Suprapubic skin (tissue), 4 donors: ENCODE measurements at places on chromosomes 11 and 22. TPM values are rescaled to one million over a fixed set of nuclear protein-coding genes. Genes with fewer than 3 reads are reported as not detected.
A peak's percentile ranks its signal among the peaks of the same experiment; 100 is the strongest.

GRCh38 chr11:44564670-44565210 is 723 bp upstream of the CD82 start:
- DNase-seq: peak; percentile 92
- H3K4me3 ChIP-seq: peak overlapping the region; percentile 60
- H3K36me3 ChIP-seq: no peaks in the 10 kb centered on the region

- no peaks in the 10 kb centered on the region for H3K27me3 ChIP-seq
- H3K27ac ChIP-seq: peak overlapping the region; percentile 86
- H3K4me1 ChIP-seq: peaks cover 33% of the 10 kb centered on the region
- no peak overlapping the region for H3K4me3 ChIP-seq
- no peaks in the 10 kb centered on the region for H3K36me3 ChIP-seq
Observed at GRCh38 chr11:126124231-126124661, 61.6 kb upstream of the CDON start.

DNA sequence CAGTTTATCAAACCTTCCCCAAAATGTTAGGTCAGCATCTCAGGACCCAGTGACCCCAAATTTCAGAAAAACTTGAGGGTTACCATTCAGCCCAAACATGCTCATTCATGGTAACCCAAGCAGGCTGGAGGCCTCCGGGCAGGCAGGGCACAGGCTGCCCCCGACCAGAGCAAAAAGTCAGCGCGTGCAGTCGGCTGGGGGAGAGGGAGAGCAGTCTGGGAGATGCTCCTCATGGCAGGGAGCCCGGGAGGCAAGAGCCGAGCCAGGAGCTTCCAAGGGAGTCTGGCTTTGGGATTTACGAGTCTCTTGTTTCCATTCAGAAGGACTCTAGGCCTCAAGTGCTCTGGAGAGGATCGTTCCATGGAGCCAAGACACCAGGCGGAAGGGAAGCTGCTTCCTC is 45.7 kb downstream of the RPUSD4 start:
- H3K27ac ChIP-seq: no peak overlapping the region
- DNase-seq: no peak
- H3K27me3 ChIP-seq: no peaks in the 10 kb centered on the region
- no peak overlapping the region for H3K4me3 ChIP-seq
- peaks cover 18% of the 10 kb centered on the region for H3K4me1 ChIP-seq

GRCh38 chr22:47130883-47131631 is 368.6 kb downstream of the TBC1D22A start:
- no peak overlapping the region for H3K4me3 ChIP-seq
- peaks cover 40% of the 10 kb centered on the region for H3K4me1 ChIP-seq
- no peaks in the 10 kb centered on the region for H3K36me3 ChIP-seq
- no peak for DNase-seq
- H3K27ac ChIP-seq: peak overlapping the region; percentile 69

DNA sequence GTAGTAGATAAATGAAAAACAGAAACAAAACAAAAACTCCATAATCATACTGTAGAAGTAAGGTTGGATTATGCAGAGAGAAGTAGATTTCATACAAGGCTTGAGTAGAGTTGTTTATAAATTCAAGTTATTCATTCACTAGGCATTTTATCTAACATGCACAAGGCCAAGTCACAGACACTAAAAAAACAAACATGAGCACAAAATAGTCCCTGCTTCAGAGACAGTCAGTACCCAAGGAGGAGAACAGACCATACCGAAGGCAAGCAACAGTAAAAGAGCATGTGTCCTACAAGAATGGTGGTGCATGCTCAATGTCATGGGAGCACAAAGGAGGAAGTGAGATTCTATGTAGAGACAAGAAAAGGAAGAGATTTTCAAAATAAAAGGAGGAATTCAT is 796.5 kb upstream of the LRRC4C start:
- H3K36me3 ChIP-seq: no peaks in the 10 kb centered on the region
- H3K4me3 ChIP-seq: no peak overlapping the region
- no peaks in the 10 kb centered on the region for H3K27me3 ChIP-seq
- no peaks in the 10 kb centered on the region for H3K4me1 ChIP-seq
- no peak for DNase-seq
- no peak overlapping the region for H3K27ac ChIP-seq

GRCh38 chr22:29152045-29152953 is 53.4 kb upstream of the EMID1 start:
- peak overlapping the region; percentile 15 for H3K4me3 ChIP-seq
- peaks cover 23% of the 10 kb centered on the region for H3K36me3 ChIP-seq
- peaks cover 29% of the 10 kb centered on the region for H3K4me1 ChIP-seq
- peak; percentile 50 for DNase-seq
- no peaks in the 10 kb centered on the region for H3K27me3 ChIP-seq
- H3K27ac ChIP-seq: peak overlapping the region; percentile 75

DNA sequence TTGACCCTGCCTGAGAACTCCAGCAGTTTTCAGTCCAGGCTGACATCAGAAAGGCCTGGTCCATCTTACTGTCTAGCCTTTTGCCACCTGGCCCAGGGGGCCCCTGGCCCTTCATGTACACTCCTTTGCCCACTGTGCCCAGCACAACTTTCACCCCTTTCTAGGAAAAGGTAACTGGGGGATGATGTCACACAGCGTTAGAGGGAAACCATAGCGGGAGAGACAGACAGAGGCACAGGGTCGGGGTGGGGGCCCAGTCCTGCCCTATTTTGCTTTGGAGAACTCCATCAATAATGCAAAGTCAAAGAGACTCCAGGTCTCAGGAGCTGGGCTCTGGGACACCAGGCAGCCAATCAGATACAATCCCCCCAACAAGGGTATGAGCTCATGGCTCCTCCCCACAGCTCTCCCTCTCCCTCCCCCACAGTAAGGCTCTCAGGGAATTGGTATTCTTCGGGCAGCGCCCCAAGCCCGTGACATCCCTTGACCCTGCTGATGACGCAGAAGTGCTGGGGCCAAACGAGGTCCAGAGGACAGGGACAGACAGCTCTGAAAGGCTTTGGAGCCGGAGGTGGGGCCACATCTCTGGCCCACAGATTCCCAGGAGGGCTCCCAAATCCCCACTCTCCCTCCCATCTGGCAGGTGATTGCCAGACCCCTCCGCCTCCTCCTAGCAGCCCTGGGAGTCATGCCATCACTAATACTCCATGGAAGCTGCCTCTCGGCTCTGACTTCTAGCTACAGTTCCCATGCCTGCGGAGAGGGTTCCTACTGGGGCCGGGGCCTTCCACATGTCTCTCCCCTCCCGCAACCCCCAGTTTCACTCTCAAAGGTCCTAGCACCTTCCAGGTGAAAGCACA is 5.9 kb downstream of the USP2 start:
- no peaks in the 10 kb centered on the region for H3K36me3 ChIP-seq
- H3K27me3 ChIP-seq: no peaks in the 10 kb centered on the region
- H3K27ac ChIP-seq: peak overlapping the region; percentile 52
- peaks cover 29% of the 10 kb centered on the region for H3K4me1 ChIP-seq

- no peaks in the 10 kb centered on the region for H3K36me3 ChIP-seq
- no peak for DNase-seq
- H3K4me1 ChIP-seq: peaks cover 13% of the 10 kb centered on the region
- peaks cover 32% of the 10 kb centered on the region for H3K27me3 ChIP-seq
- H3K27ac ChIP-seq: peak overlapping the region; percentile 16
Observed at GRCh38 chr11:122103726-122104125, 12.3 kb downstream of the BLID start.

- H3K4me3 ChIP-seq: no peak overlapping the region
- peaks cover 95% of the 10 kb centered on the region for H3K36me3 ChIP-seq
- H3K4me1 ChIP-seq: no peaks in the 10 kb centered on the region
- no peak for DNase-seq
- no peaks in the 10 kb centered on the region for H3K27me3 ChIP-seq
- no peak overlapping the region for H3K27ac ChIP-seq
Observed at GRCh38 chr22:41250127-41250526, 9.4 kb upstream of the CHADL start.

GRCh38 chr11:37978647-37979046 is 1380.6 kb upstream of the RAG2 start:
- no peak overlapping the region for H3K4me3 ChIP-seq
- H3K36me3 ChIP-seq: no peaks in the 10 kb centered on the region
- DNase-seq: no peak
- H3K27ac ChIP-seq: no peak overlapping the region
- no peaks in the 10 kb centered on the region for H3K4me1 ChIP-seq
- H3K27me3 ChIP-seq: no peaks in the 10 kb centered on the region

DNA sequence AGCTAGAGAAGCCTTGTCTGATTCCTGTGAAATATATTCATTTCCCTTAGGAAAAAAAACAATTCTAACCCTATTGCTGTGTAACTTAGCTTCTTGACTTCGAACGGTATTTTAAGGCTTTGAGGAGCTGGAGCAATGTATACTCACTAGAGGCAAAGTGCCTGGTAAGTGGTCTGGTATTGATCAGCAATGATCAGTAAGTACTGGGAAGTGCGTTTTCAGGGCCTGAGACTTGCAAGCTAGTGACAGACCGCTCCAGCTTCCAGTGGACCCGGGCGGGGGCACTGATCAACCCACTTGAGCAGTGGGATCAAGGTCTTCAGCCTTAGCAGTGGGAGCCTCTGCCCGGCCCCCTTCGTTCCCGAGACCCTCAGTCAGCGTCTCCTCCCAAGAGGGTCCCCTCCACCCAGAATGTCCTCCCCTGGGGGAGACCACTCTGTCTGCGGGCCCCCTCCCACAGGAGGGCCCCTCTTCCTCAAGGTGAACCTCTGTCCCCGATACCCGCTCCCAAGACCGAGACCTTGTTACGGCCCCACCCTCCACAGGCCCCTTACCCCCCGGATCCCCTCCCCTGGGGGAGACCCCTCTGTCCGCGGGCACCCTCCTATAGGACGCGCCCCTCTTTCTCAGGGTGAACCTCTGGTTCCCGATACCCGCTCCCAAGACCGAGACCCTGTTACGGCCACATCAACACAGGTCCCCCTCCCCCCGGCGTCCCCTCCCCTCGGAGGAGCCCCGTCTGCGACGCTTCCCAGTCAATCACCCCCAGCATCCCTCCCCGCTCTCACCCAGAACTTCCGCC is 452 bp upstream of the ATXN10 start:
- peaks cover 26% of the 10 kb centered on the region for H3K4me1 ChIP-seq
- no peaks in the 10 kb centered on the region for H3K36me3 ChIP-seq
- peak overlapping the region; percentile 84 for H3K27ac ChIP-seq
- H3K27me3 ChIP-seq: no peaks in the 10 kb centered on the region
- H3K4me3 ChIP-seq: peak overlapping the region; percentile 73

- no peaks in the 10 kb centered on the region for H3K27me3 ChIP-seq
- H3K36me3 ChIP-seq: peaks cover 3% of the 10 kb centered on the region
- H3K4me3 ChIP-seq: no peak overlapping the region
- peaks cover 6% of the 10 kb centered on the region for H3K4me1 ChIP-seq
- no peak for DNase-seq
Observed at GRCh38 chr11:121554552-121554951, 101.8 kb upstream of the SORL1-AS1 start.

DNA sequence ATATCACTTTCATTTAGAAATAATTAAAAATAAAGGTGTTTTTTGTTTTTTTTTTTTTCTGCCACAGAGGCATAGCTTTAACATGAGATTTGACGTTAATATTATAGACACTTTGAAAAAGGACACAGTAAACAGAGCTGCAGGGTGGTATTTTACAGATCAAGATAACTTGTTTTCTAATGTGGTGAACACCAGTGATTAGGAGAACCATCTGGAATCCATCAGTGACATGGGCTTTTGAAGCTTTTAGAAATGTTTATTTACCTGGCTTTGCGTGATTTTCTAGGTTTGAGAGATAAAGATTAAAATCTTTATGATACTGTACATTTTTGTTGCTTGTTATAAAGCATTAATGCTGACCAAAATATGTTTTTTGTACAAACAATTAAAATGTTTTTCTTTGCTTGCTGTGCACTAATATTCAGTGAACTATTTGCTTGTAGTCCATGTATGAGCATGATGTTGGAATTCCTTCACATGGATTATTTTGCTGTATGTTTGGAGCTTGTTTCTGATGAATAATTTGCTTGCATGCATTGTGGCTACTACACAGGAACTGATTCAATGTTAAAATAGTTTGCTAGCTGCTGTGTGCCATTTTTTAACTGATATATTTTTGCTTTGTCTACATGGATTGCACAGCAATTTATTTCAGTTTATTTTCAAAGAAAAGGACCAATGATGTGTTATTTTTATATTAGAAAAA is 352.1 kb upstream of the NARS2 start:
- no peaks in the 10 kb centered on the region for H3K36me3 ChIP-seq
- no peaks in the 10 kb centered on the region for H3K4me1 ChIP-seq
- peaks cover 3% of the 10 kb centered on the region for H3K27me3 ChIP-seq
- H3K27ac ChIP-seq: no peak overlapping the region

GRCh38 chr11:46489656-46490560 is 98.3 kb upstream of the CHRM4 start:
- H3K4me1 ChIP-seq: peaks cover 19% of the 10 kb centered on the region
- no peak for DNase-seq
- no peak overlapping the region for H3K27ac ChIP-seq
- no peak overlapping the region for H3K4me3 ChIP-seq
- peaks cover 17% of the 10 kb centered on the region for H3K36me3 ChIP-seq
- H3K27me3 ChIP-seq: no peaks in the 10 kb centered on the region

- no peak overlapping the region for H3K4me3 ChIP-seq
- H3K4me1 ChIP-seq: no peaks in the 10 kb centered on the region
- H3K27me3 ChIP-seq: no peaks in the 10 kb centered on the region
Observed at GRCh38 chr22:25197340-25197739, 2.3 kb upstream of the CRYBB3 start.

DNA sequence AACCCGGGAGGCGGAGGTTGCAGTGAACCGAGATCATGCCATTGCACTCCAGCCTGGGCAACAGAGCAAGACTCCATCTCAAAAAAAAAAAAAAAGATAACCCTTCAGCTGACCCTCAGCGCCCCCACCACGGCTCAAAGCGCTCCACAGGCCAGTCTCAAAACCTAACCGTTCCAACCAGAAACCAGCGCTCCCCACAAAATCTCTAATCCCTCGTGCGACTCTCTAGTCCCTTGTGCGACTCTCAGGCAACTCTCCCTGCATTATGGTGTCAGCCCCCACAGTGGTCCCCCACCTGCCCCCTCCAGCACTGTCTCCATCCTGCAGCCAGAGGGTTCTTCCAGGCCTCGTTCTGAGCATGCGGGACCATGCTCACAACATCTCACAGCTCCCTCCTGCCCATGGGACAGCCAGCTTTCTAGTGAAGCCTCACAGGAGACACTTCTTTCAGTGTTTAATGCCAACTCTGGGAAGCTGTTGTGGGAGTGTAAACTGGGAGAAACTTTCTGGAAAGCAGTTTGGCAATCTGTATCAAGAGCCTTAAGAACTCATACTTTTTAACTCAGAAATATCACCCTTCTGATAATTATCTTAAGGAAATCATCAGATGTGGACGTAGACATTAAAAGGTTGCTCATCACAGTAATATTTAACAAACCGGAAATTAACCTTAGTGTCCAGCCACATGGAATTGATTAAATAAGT is 4.2 kb upstream of the RASGRP2 start:
- no peak overlapping the region for H3K4me3 ChIP-seq
- no peak for DNase-seq
- no peaks in the 10 kb centered on the region for H3K36me3 ChIP-seq

The KRTAP5-11 gene
- total RNA-seq: 0.68 TPM

The OR51A7 gene
- total RNA-seq: not detected

The HOATZ gene
- not detected for total RNA-seq

The PANX3 gene
- total RNA-seq: not detected

The APOA1 gene
- not detected for total RNA-seq

The SSH3 gene
- 71.5 TPM for total RNA-seq

The TEAD1 gene
- 67.5 TPM for total RNA-seq

The FREY1 gene
- total RNA-seq: not detected

The C11orf42 gene
- not detected for total RNA-seq
